ENCODE measurements at places on chromosomes 7 and 10.

- no peak for DNase-seq
Measured at GRCh38 chr7:151461942-151462230, 21.9 kb upstream of the CRYGN start.

GRCh38 chr10:112789248-112789647, 160.8 kb upstream of the TCF7L2 start:
- no peak for DNase-seq

GRCh38 chr10:107924458-107924857, 760.0 kb upstream of the SORCS1 start:
- no peak for DNase-seq

DNA sequence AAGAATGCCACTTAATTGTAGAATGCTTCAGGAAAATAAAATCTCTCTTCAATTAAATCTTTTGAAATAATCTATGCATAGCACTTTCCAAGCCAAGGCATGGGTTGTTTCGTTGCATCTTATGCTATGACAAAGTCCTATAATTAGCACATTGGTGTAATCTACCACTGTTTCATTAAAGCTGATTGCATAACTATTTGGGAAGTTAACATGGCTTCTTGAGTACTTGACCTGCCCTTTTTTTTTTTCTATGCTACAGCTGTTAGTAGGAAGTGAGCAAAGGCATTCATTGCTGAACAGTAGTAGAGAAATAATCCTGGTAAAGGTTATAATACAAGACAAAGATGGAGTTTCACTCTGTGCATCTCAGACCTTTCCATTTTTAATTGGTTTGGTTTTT, 557.2 kb upstream of the CELF2 start:
- DNase-seq: no peak

GRCh38 chr10:33032654-33033151, 74.7 kb upstream of the ITGB1 start:
- no peak for DNase-seq

DNA sequence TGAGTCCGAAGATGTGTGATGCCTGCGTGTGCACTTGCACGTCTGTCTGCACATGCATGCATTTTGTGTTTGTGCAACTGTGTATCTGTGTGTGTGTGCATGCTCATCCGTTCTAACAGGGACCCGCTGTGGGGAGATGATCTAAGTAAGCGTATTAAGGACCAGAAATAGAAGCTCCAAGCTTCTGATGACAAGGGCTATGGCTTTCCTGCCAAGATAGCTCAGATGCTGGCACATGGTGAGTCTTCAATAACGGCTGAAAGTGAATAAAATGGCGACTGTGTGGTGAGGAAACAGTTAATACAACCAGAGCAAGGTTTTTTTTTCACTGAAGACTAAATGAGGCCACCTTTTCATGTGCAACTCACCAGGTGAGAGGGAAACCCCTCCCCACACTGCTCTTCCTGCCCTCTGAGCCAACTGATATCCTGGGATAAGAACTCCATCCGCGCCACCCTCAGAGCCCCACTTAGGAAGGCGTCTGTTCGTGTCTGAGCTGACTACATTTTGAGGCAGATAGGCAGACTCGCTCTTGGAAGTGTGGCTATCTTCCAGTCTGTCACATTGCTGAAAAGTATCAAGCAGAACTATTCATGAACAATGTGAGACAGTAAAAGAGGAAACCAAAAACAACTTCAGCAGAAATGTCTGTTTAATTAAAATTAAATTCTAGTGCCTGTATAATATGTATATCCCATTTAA, 47.4 kb upstream of the TCERG1L start:
- DNase-seq: no peak

GRCh38 chr10:133110609-133111275, 23.0 kb downstream of the ADGRA1 start:
- DNase-seq: no peak

GRCh38 chr7:33981671-33982424, 76.5 kb downstream of the BMPER start:
- DNase-seq: no peak

GRCh38 chr7:4067874-4068273, 614.2 kb upstream of the FOXK1 start:
- no peak for DNase-seq

DNA sequence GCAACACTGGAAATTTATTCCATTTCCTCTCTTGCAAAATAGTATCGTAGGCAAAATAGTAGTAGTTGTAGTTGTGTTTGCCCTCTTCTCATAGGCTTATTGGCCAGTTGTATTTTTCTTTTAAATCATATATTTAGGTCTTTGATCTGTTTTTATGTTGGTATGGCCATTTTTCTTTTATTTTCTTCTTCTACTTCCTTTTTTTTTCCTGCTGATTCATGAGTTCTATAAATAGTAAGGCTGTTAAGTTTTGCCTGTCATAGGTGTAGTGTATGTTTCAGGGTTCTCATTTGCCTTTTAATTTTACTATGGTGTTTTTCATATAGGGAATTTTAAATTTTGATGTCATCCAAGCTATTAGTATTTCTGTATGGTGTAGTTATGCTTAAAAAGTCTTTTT, 25.4 kb upstream of the MRC1 start:
- no peak for DNase-seq

DNA sequence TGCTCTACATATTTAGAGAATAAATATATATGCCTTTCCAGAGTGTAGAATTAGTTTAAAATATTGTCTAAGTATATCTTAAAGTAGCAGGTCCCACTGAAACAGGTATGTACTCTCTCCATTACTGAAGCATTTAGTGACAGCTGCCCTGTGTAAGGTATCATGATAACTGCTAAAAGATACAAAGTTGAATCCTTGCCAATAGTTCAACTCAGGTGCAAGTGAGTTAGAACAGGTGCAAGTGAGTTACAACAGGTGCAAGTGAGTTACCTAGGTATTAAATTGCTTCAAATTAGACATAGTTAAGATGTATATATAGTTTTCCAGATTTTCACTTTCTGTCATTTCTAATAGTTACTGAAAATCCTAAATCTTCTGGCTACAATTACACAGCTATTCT, 119.1 kb downstream of the CNOT4 start:
- no peak for DNase-seq

DNA sequence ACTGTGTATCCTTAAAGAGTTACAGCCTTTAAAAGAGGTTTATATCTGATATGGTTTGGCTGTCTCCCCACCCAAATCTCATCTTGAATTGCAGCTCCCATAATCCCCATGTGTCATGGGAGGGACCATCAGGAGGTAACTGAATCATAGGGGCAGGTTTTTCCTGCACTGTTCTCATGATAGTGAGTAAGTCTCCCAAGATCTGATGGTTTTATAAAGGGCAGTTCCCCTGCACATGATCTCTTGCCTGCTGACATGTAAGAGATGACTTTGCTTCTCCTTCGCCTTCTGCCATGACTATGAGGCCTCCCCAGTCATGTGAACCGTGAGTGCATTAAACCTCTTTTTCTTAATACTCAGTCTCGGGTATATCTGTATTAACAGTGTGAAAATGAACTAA, 9.7 kb downstream of the RTKN2 start:
- DNase-seq: no peak

- DNase-seq: no peak
Measured at GRCh38 chr10:88256886-88257285, 326.2 kb downstream of the RNLS start.

DNA sequence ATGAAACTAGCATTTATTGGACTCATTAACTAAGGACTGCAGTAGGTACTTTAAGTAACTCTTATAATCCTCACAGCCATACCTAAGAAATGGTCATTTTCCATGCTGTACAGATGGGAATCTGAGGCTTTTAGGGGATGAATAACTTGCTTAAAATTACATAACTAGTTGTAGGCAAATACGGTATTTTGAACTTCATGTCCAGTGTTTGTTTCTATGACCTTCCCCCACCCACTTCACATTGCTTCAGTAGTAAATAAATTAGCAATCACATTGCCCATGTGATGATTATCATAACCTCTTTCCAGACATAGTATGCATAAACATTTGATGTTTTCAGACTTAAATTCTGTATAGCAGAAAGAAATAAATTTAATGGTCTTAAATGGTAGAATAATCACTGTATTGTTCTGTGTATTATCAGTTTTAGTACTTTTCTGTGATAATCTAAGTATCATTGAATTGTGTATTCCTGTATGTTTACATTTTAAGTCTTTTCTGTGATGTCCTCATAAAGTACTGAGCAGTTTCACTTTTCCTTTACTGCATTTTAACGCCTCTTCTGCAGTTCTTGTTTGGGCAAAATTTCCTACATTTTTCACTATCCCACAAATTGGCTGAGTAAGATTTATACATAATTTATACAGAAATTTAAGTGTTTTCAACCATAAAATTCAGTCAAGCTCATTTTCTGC, 48.3 kb downstream of the ANKIB1 start:
- no peak for DNase-seq

DNA sequence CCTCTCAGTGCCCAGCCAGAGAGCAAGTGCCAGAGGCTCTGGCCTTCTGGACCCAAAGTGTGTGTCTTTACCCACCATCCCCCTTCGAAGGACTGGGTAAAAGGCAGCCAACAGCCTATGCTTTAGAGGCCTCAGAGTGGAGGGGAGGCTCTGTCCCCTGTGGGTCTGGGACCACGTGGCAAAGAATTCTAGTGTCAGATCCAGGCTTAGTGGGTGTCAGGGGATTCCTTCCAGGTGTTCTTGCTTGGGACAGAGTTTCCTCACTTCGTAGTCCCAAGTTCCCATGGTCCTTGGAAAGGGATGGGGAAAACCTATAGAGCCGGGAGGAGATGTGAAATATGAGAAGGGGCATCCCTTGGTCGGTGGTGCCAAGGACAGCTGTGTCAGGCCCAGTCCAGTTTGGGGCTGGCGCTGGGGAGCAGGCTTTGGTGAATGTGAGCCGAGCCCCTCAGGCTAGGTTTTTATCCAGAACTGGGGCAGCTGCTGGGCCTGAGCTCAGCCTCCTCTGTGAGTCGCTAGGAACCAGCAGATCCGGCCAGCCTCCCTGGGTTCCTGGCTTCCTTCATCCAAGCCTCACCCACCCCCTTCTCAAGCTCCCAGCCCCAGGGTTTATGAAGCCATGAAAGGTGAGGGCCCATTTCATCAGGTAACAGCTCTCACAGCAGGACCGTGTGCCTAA, 71.2 kb downstream of the C10orf105 start:
- no peak for DNase-seq

- no peak for DNase-seq
Measured at GRCh38 chr10:113041841-113042750, 92.0 kb downstream of the TCF7L2 start.

GRCh38 chr10:118912961-118913600, 116.4 kb upstream of the NANOS1 start:
- no peak for DNase-seq

DNA sequence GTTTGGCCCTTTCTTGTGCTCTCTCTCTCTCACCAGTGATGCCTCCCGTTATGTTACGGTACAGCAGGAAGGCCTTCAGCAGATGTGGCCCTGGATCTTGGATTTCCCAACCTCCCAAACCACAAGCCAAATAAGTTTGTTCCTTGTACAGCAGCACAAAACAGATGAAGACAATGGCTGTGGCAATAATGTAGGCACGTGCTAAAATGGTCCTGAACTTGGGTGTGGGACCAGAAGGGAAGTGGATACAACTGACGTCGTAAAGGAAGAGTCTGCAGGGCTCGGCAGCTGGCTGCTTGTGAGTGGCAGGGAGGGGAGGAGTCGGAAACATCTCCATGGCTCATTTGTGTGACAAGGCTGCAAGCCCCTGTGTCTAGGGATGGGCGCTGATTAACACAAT, 26.8 kb downstream of the PROSER2 start:
- DNase-seq: no peak

DNA sequence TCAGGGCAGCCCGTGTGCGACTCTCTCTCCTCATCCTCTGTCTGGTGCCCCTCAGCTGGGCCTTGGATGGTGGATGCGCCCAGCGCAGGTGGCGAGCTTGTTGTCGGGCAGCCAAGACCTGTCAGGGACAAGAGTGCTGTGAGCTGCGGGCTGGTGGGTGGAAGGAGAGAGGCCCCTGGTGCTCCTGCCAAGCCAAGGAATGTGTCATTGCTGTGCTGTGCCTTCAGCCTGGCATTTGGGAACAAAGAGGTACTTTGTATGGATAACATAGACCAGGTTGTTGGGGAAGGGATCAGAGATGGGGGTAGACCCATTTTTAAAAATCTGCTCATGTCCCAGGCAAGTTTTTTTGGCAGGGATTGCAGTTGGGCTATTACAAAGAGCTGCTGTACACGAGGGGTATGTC, 120.9 kb downstream of the PKD1L1 start:
- DNase-seq: no peak

GRCh38 chr10:3700531-3701076, 84.4 kb downstream of the KLF6 start:
- DNase-seq: no peak

GRCh38 chr7:157378390-157378789, 41.6 kb downstream of the DNAJB6 start:
- DNase-seq: no peak
